DMS 273 treated with DMSO at 0.1 percent for 48 hours (cell line): ENCODE measurements at places on chromosomes 3 and 15.

- DNase-seq = no peak
These were observed 79.3 kb upstream of the RORA start for GRCh38 chr15:61308437-61308836.

DNA sequence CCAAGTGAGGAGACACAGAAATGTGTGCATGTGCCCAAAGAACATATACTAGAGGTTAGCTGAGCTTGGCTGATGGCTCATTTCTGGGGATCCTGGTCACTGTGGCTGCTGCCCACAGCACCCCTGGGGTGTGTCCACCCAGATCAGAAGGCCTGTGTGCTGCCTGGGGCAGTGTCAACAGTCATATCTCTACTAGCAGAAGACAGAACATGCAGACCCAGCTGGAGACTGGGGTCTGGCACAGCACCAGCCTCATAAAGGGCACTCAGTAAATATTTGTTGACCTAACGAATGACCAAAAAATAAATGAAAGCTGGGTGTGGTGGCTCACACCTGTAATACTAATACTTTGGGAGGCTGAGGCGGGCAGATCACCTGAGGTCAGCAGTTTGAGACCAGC is 16.4 kb downstream of the CHRNA3 start:
- no peak for DNase-seq

DNA sequence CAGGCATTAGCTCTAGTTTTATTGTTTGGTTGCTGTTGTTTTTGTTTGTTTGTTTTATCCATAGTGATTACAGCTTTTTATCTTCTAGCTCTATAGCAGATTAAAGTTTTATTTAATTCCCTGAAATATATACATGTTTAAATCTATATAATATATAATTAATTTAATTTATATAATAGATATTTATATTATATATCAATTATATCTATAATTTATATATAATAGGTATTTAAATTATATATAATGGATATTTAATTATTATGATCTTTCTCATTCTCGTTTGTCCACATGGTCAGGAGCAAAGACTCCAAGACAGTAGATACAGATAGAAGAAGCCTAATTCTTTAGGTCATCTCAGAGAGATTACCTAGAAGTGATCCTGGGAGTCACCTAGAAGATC is 238.8 kb upstream of the GPR149 start:
- no peak for DNase-seq

DNA sequence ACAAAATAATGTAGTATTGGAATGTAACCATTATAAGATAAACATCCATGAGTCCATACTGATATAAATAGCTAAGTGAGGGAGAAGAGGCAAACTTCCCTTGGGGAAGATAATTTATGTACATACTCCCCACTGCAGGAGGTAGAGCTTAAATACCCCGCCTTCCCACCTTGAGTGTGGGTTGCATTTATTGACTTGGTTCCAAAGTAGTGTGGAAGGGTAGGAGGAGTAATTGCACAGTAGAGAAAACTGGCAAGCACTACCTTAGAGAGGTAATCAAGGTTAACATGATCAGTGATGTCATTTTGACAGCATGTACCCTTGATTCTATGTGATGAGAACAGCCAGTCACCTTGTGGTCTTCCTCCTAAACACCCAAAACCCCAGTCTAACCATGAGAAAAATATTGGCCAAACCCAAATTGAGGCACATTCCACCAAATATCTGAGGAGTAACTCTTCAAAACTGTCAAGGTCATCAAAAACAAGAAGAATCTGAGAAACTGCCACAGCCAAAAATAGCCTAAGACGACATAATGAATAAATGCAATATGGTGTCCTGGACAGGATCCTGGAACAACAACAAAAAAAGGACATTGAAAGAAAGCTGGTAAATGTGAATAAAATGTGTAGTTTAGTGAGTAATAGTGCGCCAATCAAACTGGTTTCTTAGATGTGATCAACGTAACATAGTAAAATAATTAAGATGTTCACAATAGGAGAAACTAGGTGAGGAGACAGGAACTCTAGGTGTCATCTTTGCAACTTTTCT is 774 bp upstream of the CNOT10 start:
- no peak for DNase-seq

DNA sequence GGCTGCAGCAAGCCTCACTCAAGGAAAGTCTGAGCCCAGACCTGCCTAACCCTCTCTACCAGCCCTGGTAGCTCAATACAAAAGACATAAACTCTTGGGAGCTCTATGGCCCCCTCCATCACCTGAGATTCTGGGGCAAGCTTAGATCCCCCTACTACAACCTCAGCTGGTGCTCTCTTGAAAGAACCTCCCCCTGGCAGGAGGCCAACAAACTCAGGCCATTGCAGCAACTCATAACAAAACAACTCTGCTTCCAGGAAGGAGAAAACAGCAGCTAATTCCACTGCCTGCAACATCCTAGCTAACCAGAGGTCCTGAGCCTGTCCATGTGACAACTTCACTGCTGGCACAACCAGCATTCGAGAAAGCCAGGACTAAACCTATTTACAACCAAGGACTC is 169.2 kb downstream of the ROBO1 start:
- no peak for DNase-seq

GRCh38 chr15:57665939-57666338 is 40.6 kb upstream of the POLR2M start:
- no peak for DNase-seq

DNA sequence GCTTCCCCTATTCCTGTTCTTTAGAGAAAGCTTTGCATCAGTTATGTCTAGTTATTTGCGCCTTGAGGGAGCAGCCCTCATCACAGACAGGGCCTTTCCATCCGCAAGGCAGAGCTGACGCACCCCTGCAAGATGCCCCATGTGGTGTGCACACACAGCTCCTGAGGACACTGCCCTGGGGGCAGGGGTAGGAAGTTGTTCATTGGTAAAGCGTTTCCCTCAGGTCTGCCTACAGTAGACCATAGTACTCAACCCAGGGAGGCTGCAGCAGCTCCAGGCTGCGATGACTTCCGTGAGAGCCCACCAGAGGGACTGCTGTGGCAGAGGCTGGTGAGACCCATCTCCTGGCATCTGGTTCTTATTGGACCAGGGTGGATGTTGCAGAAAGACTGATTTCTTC is 55.1 kb upstream of the PLXNA1 start:
- no peak for DNase-seq

DNA sequence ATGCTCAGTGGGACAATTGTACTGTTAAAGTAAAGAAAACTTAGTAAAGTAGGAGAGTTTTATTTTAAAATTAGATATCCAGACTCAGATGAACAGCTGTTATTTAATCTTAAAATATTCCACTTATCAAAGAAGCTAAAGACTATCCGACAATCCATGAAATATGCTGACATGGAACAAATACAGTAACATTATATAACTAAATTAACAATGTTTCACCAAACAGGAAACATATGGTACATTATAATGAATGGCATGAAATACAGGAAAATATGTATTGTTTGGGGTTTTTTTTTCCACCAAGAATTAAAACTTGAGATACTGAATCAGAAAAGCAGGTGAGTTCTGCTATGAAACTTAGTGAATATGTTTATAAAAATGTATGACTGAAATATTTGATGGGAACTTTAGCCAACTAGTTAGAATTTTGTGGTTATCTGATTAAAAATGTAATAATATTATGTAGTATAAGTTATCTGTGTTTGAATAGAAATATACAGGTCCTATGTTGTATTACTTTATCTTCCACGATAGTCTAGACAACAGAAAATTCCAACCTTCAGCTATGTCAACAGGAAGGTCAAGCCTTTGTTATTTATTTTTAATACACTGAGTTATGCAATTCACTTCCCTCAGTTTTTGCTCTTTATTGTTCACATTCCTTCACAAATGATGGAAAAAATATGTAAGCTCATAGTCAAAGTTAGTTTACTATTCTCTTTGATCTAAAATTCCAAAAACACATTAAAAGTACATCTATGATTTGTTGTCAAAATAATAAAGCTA is 72.7 kb downstream of the UACA start:
- no peak for DNase-seq
